D721Med (cell line): ENCODE measurements at places on chromosomes 16 and 17.

- DNase-seq, result no peak
Observed at GRCh38 chr16:77916111-77916510, 106.2 kb upstream of the CLEC3A start.

DNA sequence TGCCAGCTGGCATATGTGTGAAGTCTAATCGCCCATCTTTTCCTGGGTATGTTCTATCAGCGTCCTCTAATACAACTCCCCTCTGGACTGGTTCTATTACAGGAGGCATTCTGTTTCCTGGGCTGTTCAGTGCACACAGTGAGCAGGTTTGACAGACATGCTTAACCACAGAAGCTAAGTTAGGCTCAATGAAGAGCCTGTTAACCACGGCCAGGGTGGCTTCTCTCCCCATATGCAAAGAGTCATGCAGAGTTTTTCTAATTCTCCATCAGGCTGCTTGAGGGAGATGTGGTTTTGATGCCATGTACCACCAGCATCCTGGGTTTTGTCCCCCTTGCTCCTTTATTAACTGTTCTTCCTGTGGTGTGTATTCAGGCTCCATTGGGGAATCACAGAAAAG, 57.2 kb upstream of the ALOX12 start:
- DNase-seq, result no peak

- DNase-seq, result peak; percentile 75
Observed at GRCh38 chr16:28910086-28911031, 14.7 kb downstream of the RABEP2 start.

DNA sequence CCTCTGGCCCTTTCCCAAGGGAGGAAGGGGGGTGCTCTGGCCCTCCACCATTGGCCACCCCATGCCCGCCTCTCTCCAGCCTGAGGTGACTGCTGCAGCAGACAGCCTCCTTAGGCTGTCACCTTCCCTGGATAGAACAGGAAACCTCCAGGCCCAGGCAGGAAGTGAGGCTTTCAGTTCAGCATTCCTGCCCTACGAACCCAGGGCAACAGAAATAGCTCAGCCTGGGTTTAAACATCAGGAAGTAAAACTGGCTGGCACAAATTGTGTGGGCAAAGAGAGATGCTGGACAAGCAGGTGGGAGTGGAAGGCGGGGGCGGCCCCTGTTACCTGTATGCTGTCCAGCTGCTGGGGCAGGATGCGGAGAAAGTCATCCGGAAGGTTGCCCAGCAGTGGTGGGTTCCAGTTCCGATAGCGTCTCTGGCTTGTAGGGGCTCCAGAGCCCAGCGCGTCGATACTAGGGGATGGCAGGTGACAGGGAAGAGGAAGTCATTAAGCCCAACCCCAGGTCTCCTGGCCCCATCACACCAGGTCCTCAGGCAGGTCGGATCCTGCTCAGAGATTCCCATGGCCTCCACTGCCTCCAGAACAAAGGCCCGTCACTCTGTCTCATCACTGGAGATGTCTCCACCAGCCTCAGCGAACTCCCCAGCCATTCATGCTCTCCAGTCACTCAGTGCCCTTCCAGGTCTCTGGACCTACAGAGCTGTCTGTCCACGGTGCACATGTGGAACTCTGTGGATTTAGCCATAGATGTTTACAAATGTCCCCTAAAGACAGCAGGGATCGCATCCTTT, 23.6 kb upstream of the MRPS23 start:
- no peak for DNase-seq

DNA sequence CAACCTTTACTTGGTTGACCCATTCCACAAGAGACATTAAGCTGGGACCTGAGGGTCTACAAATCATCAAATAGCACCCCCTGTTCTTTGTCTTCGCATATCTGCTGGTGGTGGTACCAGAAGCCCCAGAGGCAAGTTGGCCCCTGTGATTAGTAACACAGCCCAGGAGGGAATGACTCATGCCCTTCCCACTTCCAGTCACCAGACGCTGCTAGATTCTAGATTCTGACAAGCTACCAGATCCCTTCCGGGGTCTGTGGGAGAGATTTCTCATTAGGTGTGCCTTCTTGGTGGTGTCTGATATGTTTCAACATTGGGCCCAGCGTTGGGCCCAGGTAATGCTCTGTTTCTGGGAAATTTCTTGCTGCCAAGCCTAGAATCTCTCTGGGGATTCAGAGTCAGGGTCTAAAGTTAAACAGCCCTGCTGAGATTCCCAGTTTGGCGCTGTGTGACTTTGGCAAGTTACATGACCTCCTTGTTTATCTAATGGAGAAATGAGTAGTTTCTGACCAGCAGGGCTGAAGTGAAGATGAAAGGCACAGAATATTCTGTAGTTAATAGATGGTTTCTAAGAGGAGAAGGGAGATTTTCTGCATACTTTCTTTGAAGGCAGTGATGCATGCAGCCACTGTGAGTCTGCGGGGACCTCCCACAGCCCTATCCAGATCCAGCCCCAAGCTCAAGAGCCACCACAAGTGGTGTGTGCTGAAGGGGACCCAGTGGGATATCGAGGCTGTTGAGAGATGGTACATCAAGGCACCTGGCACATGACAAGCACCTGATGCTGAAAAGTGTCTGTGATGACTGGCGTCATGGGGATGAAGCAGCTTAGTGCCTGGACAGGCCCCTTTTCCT, 3.9 kb downstream of the TRPV2 start:
- DNase-seq, result no peak

DNA sequence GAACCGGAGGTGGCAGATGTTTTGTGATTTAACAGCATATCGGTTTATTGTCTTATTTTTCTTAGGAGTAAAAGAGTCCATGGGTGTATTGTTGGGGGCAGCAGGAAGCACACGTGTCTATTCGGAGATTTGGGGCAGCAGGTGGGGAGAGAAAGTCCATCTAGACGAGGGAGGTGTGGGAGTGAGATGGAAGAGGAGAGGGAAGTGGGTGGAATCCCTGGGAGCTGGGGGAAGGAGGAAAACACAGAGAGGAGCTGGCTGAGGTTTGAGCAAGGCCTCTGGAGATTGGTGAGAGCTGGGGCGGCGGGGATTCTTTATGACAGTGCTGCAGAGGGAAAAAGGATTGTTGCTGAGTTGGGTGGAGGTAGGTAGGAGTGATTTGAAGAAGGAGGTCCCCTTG, 72.1 kb downstream of the PRKCB start:
- no peak for DNase-seq
